Activated naive CD4-positive, alpha-beta T cell (primary cell): ENCODE measurements at places on chromosomes 2 and 18.

DNA sequence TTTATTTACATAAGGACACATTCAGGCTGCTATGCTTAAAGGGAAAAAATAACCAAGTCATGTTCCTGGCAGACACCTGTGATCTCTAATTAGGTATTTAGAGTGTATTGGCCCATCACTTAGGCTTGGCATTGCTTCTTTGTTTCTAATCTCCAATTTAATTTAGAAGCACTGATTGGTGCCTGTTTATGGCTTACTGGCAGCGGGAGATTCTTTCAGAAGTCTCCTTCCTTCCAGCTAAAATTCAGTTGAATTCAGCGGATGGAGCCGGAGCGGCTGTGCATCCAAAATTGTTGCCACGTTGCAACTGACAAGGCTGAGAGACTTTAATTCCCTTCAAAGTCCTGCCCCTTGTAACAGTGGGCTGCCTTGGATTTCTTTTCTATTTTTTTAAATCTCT lies 66.5 kb downstream of the VWA3B start:
- no peak for DNase-seq

DNA sequence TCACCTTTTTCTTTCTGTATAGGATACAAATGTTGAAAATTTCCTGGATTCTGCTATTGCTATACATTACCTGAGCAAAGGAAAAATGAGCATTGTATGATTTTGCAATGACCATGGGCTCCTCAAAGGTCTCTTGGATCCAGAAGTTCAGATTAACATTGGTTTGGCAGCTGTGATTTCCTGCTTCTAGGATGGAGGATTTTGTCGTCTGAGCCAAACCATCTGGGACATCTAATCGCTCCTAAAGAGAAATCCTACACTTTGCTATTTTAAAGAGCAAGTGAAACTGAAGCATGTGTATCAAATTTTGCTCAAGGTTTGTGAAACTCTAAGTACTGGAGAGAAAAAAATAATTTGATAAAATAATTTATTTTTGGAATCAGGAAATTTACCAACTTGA lies 115.1 kb upstream of the ST6GAL2 start:
- no peak for DNase-seq

GRCh38 chr2:173145454-173145853 lies 69.8 kb downstream of the MAP3K20 start:
- DNase-seq: no peak

DNA sequence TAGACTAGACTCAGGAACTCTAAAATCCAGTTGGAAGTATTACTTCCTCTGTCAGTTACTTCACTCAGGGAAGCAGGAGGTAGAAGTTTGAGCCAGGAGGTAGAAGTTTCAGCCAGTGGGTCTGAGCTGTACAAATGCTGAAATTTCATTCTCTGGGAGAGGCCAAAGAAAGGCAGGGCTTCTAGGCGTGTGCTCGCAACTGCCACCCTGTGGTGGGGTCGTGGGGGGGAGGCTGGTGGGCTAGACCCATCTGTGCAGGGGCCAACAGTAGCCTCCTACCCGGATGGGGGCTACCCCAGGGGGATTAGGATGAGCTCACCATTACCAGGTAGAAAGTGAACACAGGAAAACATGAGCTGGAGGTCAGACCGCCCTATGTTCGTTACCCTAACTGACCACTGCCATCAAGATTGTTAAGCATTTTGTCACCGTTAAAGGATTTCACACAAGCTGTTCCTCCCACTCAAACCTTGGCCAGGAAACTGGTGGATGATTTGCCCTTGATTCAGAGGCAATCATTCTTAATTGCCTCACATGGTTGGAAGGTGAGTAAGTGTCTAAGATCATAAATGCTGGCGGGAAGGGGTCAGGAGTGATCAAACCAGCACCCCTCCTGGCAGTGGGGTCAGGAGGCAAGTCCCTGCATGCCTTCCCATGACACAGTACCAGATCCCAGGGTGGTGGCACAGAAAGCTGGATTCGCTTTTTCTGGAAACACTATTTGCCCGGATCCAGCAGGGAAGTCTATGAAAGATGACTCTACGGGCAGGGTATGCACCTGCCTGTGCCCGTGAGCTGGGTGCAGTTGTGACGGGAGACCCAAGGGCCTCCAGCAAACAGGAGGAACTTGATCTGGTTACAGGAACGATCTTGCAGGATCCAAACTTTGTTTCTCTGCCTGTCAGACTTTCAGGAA lies 5.2 kb upstream of the FHL2 start:
- DNase-seq: no peak

DNA sequence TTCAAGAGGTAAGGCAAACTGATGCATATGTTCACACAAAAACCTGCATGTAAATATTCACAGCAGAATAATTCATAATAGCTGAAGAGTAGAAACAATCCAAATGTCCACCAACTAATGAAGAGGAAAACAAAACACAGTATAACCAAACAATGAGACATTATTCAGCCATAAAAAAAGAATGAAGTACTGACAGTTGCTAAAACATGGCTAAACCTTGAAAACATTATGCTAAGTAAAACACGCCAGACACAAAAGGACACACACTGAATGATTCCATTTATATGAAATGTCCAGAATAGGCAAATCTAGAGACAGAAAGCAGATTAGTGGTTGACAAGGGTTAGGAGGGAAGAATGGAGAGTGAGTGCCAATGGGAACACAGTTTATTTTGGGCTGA lies 86.9 kb downstream of the SESTD1 start:
- DNase-seq: no peak

- no peak for DNase-seq
These were observed 40.0 kb upstream of the LRP1B start for GRCh38 chr2:142170847-142171246.

DNA sequence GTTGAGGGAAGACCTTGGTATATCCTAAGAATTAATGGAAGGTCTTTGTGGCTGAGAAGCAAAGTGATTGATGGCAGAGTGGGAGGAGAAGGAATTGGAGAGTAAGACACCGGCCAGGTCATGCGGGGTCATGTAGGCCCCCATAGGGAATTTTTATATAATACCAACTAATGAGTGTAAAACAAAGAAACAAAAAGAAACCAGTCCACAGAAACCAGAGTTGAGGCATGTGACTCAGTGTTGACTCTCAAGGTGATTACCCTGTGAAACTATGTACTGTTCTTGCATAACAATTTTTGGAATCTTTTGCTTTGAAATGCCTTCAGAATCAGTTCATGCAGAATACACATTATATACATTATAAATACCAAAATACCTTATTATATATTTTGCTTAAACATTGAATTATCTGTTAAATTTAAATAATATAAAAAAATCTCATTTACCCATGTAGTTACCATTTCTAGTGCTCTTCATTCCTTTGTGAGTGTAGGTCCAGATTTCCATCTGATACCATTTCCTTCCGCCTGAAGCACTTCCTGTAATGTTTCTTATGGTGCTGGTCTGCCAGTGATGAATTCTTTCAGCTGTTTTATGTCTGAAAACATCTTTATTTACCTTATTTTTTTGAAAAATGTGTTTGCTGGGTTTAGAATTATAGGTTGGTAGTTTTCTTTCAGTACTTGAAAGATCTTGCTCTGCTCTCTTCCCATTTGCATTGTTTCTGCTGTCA lies 8.6 kb downstream of the CLIP4 start:
- DNase-seq: no peak
